ENCODE measurements at places on chromosomes 6 and 20. TPM values are rescaled to one million over a fixed set of nuclear protein-coding genes. Genes with fewer than 3 reads are reported as not detected.

Gene VSTM2L
- 4.7 TPM for total RNA-seq

Gene OR12D3
- not detected for total RNA-seq

Gene AIF1
- 18.7 TPM for total RNA-seq

Gene DDO
- 2.7 TPM for total RNA-seq

Gene NR2E1
- total RNA-seq, result not detected

Gene PAK5
- 0.06 TPM for total RNA-seq

Gene COL21A1
- 91.7 TPM for total RNA-seq

Gene TFEB
- total RNA-seq, result 18.3 TPM

Gene NNAT
- 39.2 TPM for total RNA-seq

Gene ADGRF1
- total RNA-seq, result 33.3 TPM

Gene CD24
- total RNA-seq, result 592 TPM

Gene XKR7
- total RNA-seq, result 0.23 TPM

Gene PROKR2
- not detected for total RNA-seq

Gene CNR1
- total RNA-seq, result 0.53 TPM

Gene UCKL1
- 73.6 TPM for total RNA-seq

Gene CRISP3
- total RNA-seq, result 0.88 TPM

Gene TCP11
- total RNA-seq, result 1.5 TPM

Gene CYP24A1
- total RNA-seq, result 3.3 TPM

Gene DLL1
- total RNA-seq, result 16.8 TPM

Gene EFCAB8
- not detected for total RNA-seq

Gene C4A
- total RNA-seq, result 48.4 TPM

Gene C6orf118
- 1.2 TPM for total RNA-seq

Gene SIRPA
- 17.6 TPM for total RNA-seq

All from metanephros (tissue), 2 donors.